Endothelial cell of umbilical vein (primary cell): ENCODE measurements at places on chromosomes 6 and 20. TPM values are rescaled to one million over a fixed set of nuclear protein-coding genes. Genes with fewer than 3 reads are reported as not detected.
A peak's percentile ranks its signal among the peaks of the same experiment; 100 is the strongest.

BAG2 gene
- total RNA-seq, result 3.6 and 3.9 TPM in 2 replicates

GRCh38 chr6:71478834-71479541 is 190.4 kb downstream of the OGFRL1 start:
- peak; percentile 95 for DNase-seq

TFAP2A gene
- not detected in 2 replicates for total RNA-seq

GRIK2 gene
- not detected in 2 replicates for total RNA-seq

DNA sequence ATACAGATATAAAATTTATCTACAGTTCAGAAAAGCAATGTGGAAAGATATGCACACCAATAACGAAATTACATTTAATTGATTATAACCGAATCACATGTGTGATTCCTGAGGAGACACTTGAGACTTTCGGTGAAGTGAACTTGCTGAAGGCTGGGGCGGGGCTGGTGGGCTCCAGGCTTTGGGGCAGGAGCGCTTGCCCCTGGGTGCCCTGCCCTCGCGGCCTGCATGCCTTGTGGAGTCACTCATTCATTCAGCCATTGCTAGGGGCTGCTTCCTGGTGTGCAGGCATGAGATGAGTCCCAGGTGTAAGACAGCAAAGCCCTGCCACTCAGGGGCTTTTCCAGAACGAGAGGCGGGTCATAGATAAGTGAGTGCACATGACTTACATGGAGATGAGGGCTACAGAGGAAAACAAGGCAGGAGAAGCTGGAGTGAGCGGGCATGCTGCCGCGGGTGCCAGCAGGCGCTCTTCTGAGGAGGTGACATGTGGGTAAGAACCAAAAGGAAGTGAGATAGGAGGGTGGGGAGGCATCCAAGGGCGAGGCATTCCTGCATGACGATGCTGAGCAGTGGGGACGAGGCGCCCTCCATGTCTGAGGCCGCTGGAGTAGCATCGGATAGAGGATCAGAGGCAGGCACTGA is 88.7 kb downstream of the BMP7 start:
- DNase-seq, result no peak

DNA sequence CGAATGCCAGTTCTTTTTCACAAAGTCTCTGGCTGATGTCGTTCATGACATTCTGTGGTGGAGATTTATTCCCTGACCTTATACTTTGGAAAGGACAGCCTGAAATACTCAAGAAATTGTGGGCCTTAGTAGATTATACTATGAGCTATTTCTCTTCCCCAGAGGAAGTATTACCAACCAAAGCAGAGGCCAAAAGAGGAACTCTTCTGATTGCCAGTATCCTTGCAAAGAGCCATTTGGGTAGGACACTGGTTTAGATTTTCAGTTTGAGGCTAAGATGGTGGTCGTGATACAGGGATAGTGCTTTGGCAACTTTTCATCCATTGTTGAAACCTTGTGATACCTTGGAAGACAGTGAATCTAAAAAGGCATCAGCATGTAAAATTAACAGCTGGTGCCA is 327.3 kb downstream of the HACE1 start:
- no peak for DNase-seq
